ENCODE measurements at places on chromosomes 7 and 10.
A peak's percentile ranks its signal among the peaks of the same experiment; 100 is the strongest.

DNA sequence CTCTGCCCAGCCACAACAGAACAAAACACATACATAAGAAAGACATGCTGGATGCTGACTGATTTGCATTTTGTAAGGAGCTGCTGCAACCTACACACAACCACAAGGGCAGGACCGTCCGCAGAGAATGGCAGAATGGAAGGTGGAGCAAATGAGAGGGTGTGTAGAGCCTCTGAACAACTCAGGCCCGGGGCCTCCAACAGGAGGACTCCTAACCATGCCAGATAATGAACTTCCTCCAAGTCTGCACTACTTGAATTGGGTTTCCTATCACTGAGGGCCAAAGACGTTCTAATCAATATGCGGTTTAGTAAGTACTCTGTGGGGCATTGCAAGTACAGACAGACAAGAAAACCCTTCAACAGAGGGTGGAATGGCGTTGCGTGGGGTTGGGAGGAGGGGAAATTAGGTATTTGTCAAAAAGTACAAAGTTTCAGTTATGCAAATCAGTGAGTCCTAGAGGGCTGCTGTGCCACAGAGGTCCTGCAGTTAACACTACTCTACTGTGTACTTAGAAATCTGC is 14.6 kb downstream of the VOPP1 start:
- no peak for DNase-seq

DNA sequence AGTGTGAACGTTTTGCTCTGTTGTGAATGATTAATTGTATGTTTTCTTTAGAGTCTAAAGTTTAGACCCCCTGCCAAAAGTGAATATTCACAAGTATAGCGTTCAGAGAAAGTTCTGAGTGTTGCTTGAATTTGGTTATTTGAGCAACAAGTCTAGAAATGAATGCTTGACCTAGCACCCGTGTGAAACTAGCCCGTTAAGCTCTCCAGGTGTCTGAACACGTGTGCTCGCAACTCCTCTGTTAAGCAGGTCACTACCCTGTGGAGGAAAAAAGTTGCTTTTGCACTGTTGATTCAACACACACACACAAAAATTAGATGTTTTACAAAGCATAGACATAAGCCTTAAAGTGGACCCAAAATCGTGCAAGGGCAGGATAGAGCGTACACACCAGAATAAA is 78.6 kb upstream of the SAMD8 start:
- no peak for DNase-seq

GRCh38 chr7:51263631-51264484 is 52.8 kb downstream of the COBL start:
- peak; percentile 86 for DNase-seq

DNA sequence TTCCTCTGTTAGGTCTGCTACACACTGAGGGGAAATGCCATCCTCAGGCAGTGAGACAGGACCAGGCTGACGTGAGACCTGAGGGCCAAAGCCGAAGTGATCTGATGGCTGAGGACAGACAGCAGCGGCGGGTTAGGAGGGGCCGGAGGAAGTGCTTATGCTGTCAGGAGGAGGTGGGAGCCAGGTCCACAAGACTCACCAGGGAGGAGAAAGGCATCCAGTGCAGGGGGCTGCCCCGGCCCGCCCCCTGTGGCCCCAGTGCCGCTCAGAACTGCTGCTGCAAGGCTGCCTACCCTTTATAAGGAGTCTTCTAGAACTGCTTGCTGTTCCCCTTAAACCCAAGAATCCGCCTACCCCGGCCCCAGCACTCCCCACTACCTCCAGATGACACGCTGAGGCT is 19.8 kb downstream of the AKR1E2 start:
- peak; percentile 3 for DNase-seq

DNA sequence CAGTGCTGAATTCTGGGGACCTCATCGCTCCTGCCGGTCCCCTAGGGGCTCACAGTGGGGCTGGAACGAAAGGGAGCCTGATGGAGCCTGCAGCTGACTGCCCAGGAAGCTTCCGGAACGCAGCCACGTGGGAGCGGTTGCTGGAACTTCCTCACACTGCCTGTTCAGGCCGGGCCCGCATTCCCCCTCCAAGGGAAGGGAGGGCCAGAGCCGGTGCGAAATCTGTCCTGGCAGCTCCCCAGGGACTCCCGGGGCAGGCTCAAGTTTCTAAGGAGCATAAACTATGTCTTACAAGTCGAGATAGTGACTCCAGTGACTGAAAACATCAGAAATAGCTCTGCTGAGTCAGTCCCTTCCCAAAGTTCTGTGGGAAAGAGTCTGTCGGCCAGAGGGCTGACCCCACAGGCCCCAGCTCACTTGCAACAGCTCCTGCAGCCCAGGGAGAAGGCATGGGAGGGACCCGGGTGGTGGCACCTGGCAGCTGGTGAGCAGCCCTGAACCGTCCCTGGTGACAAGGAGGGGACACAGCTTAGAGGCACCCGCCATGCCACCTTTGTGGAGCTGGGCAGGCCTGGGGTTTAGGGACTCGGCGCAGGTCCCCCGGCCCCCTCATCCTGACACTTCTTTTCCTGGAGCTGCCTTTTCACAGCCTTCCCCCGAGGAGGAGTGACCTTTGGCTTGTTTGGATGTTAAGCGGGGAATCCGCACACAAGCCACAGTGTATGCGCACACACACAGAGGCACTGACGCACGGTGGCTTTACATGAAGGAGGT is 47.6 kb downstream of the PDGFA start:
- peak; percentile 89 for DNase-seq

DNA sequence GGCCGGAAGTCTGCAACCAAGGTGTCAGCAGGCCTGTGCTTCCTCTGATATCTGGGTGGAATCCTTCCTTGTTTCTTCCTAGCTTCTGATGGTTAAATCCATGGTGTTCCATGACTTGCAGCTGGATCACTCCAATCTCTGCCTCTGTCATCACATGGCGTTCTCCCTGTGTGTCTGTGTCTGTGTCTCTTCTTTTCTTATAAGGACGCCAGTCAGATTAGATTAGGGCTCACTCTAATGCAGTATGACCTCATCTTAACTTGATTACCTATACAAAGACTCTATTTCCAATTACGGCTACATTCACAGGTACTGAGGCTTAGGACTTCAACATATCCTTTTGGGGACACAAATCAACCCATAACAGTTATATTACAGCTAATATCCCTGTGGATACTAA is 70.3 kb upstream of the FAM3C start:
- DNase-seq: no peak

- DNase-seq: peak; percentile 35
These were observed 20.1 kb downstream of the P4HA1 start for GRCh38 chr10:73076360-73077183.

- no peak for DNase-seq
These were observed 233.2 kb downstream of the SORCS1 start for GRCh38 chr10:106931159-106931852.

GRCh38 chr10:46306516-46307184 is 19.9 kb downstream of the ANTXRL start:
- DNase-seq: no peak

DNA sequence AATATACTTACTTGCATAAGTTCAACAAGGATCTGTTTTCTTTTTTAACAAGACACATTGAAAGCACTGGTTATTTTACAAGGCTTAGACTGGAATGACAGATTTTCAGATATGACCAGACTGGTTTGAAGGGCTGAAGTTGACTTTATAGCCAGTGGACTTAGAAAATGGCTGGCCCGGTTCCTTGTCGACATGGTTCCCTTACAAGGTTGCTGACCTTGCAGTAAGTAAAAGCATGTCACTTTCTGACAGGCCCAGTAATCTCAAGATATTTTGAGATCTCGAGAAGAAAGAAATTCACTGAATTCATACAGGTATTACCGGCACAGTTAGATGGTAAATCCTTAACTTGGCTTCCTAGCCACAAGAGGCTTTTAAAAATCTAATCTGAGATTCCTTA is 136.5 kb downstream of the COBL start:
- DNase-seq: peak; percentile 66

DNA sequence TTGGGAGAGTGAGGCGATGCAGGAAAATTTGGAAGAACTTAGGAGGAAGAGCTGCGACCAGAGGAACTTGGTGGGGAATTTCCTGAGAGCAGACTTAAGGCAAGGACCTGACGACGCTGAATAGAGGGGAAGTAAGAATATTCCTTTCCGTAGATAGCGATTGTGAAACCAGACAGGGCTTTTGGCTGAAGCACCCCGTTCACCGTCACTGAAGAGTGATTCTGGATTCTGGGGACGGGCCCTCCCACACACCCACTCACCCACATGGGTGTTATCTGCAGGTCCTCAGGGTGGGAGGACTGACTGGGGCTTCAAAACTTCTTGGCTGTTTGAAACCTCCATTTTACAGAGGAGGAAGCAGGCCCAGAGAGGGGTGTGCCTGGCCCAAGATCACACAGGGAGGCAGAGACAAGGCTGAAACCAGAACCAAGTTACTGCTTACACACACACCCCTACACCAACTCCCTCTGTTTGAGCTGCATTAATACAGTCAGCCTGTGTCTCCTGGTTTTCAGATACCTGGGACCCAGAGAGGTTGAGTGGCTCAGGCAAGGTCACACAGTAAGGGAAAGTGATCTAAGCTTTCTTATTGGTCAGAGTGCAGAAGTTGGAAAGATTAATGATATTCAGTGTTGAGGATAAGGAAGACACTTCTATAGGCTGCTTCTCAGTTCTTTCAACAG is 37.2 kb upstream of the CDH23 start:
- DNase-seq: no peak

DNA sequence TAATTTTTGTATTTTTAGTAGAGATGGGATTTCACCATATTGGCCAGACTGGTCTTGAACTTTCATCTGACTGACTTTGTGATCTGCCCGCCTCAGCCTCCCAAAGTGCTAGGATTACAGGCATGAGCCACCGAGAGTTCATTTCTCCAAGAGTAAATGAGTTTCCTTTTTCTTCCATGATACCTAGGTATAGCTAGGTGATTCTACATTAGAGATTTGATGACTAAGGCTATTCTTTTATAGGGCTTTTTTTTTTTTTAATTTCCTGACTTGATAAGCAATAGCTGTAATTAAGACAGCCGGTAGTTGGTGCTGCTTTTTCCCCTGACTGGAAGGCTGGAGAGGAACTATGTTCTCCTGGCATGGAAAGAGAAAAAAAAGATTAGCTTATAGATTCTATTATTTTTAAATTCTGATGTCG is 3.3 kb downstream of the PTPN12 start:
- no peak for DNase-seq

GRCh38 chr10:78634389-78634815 is 434.4 kb upstream of the ZMIZ1 start:
- no peak for DNase-seq

DNA sequence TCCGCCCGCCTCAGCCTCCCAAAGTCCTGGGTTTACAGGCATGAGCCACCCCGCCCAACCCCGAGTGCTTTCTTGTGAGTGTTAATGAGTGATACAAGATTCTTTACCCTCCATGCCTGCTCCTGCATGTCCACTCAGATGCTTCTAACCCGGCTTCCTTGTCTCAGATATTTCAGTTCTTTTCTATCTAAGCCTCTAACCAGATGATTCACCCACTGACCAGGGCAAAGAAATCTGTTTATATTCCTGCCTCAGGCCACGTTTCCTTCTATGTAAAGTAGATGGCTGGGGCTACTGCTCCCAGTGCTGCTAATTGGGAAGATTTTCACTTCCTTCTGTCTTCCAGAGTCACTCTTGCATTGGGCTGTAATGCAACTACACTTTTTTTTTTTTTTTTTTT is 395.1 kb upstream of the ANKRD30A start:
- no peak for DNase-seq

- DNase-seq: no peak
These were observed 29.0 kb downstream of the KIAA1217 start for GRCh38 chr10:24237801-24238395.

DNA sequence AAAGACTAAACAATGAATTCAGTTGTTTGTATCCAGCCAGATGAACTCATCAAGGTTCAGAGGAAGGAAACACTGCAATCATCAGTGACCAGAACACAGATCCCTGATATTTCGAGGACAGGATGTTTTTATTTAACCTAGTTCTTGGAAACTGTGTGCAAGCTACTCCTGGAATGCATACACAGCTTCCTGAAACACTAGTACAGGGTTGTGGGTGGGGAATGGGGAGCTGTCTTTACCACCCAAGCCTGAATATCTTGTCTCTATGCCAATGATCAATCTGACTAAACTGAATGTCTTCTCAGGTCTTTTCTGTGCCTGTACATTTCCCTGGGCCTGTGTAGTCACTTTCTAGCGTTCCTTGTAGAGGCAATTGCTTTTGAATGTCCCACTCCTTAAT is 374.6 kb downstream of the CALN1 start:
- DNase-seq: no peak

DNA sequence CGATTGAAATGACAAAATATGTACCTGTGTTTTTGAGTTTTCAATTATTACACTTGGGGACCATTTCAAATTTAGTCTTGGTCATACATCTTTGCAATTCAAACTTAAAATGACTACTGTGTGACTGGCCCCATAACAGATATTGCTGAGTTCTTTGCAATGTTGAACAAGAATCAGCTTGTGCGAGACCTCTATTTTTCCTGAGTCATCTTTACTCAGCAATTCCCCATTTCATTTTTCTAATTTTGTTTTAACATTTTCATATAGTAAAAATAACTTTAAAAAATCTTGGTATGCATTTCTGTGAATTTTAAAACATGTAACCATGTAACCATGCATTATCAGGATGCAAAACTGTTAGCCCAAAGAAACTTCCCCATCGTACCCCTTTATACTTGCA is 678.1 kb downstream of the ANKRD7 start:
- DNase-seq: no peak

DNA sequence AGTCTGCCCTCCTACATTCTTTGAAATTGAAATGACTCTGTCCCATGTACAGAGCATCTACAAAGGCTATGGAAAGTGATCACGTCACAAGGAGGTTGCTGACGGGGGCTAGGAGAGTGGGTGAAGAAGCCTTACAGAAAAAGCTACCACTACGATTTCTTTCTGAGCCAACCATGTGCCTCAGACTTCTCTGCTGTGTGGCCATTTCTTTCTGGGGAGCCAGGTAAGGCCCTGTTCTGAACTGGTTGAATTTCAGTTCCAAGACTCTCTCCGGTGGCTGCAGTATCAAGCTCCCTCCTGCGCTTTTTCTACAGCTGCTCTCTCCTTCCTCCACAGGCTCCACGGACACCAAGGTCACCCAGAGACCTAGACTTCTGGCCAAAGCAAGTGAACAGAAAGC is 112.5 kb upstream of the PRSS1 start:
- no peak for DNase-seq

DNA sequence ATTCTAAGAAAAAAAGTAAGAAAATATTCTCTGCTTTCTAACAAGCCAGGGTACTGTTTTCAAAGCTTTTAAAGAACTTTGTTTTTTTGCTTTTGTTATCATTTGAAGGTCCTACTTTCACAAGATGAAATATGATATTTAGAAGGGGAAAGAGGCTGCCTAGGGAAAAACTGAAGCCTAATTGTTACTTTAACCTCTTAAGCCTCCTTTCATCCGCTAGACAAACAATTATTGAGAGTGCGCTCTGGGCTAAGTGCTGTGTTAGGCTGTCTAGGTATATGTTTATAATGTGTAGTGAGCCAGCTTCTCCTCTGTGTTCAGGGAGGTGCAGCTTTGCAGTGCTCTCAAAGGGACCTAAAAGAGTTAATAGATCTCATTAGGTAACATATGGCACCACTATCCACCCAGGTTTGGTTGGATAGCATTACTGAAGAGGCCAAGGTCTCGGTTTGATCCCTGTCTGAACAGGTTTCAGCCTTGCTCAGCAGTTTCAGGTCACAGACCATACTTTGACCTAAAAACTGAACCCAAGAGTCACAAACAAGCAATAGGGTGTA is 17.9 kb downstream of the PDK4 start:
- no peak for DNase-seq

- DNase-seq: no peak
These were observed 48.1 kb downstream of the TNPO3 start for GRCh38 chr7:129006636-129007414.

- DNase-seq: no peak
These were observed 85.4 kb upstream of the VOPP1 start for GRCh38 chr7:55657654-55658053.

- DNase-seq: no peak
These were observed 15.9 kb downstream of the ZNF3 start for GRCh38 chr7:100065452-100066186.
